ENCODE measurements at places on chromosomes 5 and 9.

DNA sequence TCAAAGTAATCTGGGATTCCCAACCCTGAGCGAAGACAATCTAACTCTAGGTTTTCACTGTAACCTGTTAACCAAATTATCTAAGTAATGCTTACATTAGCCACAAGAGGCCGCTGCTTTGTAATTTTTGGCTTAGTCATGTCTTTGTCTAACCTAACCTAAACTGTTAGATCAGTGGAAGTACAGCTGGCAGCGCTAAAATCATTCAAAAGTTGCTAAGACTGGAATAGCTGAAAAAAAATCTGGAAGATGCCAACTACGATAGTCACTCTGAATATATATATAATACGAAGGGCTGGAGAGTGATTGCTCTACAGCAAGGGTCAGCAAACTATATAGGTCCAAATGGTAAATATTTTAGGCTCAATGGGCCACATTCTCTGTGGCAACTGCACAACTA is 60.2 kb downstream of the FBXO38 start:
- peak; percentile 45 for DNase-seq

DNA sequence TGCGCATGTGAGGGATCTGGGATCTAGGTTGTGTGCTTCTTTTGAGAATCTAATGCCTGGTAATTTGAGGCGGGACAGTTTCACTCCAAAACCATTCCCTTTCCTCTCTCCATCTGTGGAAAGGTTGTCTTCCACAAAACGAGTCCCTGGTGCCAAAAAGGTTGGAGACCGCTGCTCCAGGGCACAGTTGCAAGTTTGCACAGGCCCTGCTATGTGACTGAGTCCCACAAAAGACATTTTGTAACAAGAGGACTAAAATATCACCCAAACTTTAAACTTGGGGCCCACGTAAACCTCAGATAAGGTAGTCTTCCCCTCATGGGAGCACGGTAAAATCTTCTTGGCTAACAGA is 5.8 kb upstream of the ZNF367 start:
- no peak for DNase-seq

- DNase-seq: peak; percentile 18
These were observed 626.5 kb upstream of the ZNF608 start for GRCh38 chr5:125372694-125373631.

GRCh38 chr5:33401482-33402390 is 39.0 kb upstream of the TARS1 start:
- DNase-seq: no peak

GRCh38 chr9:22508790-22509189 is 62.2 kb downstream of the DMRTA1 start:
- no peak for DNase-seq

GRCh38 chr5:3182133-3182876 is 413.3 kb upstream of the IRX1 start:
- DNase-seq: no peak

DNA sequence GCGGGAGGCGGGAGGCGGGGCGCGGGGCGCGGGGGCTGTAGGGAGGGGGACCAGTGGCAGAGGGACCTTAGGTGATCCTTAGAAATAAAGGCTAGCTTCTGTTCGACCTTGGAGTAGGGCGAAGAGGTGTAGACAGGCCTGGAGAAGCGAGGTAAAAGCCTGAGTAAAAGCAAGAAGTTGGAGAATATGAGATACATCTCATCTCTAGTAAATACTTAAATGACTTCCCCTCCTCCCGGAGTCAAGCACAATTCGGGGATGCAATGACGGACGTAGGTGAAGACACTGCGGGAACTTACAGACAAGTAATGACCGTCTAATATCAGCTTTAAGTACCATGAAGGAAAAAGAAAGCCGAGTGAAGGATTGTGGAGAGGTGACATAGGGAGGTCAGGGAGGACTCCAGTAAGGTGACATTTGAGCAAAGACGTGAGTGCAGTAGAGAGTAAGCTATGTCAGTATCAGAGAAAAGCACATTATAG is 466 bp downstream of the SMC2 start:
- DNase-seq: no peak

- DNase-seq: no peak
These were observed 43.6 kb upstream of the CRB2 start for GRCh38 chr9:123312306-123312877.

- DNase-seq: no peak
These were observed 10.3 kb downstream of the HK3 start for GRCh38 chr5:176888865-176889165.

- DNase-seq: no peak
These were observed 598 bp downstream of the MYO10 start for GRCh38 chr5:16935231-16936149.

DNA sequence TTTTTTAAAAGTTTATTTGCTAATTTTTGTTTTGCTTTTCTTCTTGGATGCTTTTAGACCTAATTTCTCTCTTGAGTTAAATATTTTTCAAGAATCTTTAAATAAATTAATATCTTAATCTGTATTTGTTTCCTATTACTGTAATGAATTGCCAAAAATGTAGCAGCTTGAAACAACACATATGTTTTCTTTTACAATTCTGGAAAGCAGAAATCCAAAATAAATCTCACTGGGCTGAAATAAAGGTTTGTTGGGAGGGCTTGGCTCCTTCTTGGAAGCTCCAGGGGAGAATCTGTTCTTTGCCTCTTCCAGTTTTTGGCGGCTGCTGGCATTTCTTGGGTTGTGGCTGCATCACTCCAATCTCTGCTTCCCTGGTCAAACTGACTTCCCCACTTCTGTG is 658.1 kb upstream of the ARRDC3 start:
- no peak for DNase-seq

DNA sequence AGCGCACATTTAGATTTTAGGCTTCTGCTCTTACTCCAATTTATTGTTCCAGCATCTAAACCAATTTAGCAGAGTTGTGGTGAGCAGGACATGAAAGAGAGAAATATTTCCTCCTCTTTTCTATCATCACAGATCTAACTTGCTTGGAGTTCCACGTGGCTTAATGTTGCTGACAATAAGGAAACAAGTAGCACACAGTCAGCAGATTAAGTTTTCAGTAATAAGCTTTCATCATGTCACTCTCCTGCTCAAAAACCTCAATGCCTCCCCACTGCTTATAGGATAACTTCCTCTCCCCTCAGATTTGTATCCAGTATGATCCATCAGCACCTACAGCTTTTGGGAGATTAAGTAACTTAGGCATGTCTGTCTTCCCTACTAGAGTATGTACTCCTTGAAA is 10.4 kb upstream of the SSBP2 start:
- no peak for DNase-seq

DNA sequence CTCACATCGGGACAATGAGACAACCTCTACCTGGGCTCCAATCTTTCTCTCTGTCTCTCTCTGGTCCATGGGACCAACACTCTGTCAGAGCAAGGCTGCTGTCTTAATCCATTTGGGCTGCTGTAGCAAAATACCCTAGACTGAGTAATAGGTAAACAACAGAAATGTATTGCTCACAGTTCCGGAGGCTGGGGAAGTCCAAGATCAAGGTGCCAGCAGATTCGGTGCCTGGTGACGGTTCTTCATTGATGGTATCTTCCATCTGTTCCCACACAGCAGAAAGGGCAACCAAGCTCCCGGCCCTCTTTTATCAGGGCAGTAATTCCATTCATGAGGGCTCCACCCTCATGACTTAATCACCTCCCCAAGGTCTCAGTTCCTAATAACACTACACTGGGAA is 61.3 kb upstream of the SPOCK1 start:
- no peak for DNase-seq

DNA sequence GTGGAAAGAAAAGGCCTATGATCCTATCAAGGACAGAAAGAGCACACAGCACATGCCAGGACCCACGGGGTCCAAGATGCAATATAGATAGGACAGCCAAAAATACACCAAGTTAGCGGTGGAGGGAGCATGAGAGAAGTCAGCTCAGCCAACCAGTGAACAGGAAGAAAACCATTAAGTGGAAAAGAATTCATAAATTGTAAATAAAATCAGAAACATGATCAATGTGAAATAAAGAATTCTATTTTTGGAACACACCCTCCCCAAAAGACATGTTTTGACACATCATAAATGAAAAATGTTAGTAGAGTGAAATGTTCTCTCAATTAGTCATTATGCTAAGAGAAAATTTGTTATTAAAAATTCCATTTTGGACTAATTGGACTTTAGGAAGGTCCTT is 35.6 kb downstream of the ATPSCKMT start:
- DNase-seq: no peak

GRCh38 chr5:83313436-83313835 is 158.1 kb upstream of the VCAN start:
- no peak for DNase-seq

- no peak for DNase-seq
These were observed 173.3 kb upstream of the GDNF start for GRCh38 chr5:38013107-38013506.

GRCh38 chr9:33468215-33468730 is 5.5 kb downstream of the NOL6 start:
- DNase-seq: no peak

DNA sequence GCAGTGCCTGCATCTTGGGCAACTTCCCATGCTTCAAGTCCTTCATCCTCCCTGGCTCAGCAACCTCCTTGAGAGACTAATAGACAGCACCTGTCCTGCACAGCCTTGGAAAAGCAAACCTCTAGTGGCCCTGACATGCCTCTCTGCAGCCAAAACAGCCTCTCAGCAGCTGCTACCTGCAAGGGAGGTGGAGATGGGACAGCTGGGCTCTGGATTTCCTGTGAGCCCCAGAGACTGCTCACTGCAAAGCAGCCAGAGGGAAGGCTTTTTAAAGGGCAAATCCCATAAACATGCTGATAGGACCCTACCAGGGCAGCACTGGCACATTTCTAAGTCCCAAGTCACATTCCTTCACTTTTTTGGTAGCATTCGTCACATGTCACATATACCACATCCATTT is 31.5 kb upstream of the MYORG start:
- DNase-seq: no peak

- DNase-seq: no peak
These were observed 234.1 kb downstream of the FBXL7 start for GRCh38 chr5:15734058-15734457.

GRCh38 chr9:109969573-109970237 is 189.7 kb downstream of the PALM2AKAP2 start:
- no peak for DNase-seq

GRCh38 chr5:119458911-119459632 is 6.8 kb downstream of the HSD17B4 start:
- DNase-seq: no peak

- DNase-seq: no peak
These were observed 336.7 kb upstream of the CLINT1 start for GRCh38 chr5:158195416-158196210.

DNA sequence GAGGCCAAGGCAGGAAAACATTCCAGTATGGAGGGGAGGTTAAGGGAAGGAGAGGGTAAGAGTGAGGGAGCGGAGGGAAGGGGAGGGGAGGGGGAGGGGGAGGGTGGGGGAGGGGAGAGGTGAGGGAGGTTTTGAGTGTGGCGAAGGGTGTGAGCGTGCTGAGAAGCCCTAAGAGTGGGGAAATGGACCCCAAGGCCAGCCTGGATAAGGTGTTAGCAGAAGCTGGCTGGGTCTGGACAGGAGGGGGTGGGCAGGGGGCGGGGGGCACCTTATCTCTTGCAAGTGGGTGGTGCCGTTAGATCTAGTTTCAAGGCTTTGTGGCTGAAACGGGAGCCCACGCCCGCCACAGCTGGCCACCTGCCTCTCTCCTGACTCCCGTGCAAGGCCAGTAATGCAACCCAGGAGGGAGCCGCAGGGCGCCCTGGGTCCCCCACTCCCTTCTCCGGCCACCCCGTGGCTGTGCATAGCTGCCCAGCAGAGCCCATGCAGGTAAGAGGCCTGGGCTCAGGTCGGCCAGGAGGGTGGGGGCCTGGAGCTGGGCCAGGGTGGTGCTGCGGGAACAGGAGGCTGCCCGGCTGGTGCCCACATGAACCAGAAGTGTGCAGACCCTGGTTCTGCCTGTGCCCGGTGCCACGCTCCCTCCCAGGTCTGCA is 677 bp downstream of the RNF224 start:
- DNase-seq: no peak

GRCh38 chr9:98263482-98264357 is 8.3 kb upstream of the TBC1D2 start:
- peak; percentile 77 for DNase-seq

DNA sequence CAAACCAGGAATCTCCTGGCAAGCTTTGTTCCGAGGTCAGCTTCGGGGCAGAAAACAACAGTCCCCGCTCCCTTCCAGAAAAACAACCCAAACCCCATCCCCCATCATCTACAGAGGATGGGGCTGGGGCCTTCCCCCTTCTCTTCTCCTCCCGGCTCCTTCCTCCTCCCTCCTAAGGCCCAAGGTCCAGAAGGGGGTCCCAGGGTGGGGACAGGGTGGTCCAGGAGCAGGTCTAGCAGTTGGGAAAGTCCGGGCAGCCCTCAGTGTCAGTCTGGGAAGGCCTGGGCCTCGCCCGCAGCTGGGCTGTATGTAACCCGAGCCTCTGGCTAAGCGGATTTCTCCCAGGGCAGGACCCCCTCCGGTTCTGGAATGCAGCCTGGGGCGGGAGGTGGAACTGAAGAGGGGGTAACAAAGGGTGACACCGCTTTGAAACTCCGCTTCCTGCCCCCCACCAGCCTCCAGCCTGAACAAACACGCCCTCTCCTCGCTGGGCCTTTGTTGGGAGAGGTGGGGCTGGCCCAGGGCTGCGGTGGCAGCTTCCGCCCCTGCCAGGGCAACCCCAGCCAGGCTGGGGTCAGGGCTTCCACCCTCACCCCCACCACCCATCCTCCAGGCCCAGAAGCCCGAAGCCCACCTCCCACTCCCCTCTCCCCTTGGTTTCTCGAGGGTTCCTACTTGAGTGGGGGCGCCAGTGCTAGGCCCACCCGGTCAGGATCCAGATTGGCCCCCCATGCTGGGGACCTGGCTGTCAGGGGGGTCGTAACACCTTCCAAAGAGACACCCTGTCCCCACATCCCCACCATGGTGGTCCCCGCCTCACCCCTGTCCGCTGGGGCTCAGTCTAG is 63.5 kb downstream of the C9orf50 start:
- no peak for DNase-seq

GRCh38 chr9:103928442-103928841 is 165.7 kb upstream of the SMC2 start:
- no peak for DNase-seq

- no peak for DNase-seq
These were observed 583.2 kb upstream of the KLF4 start for GRCh38 chr9:108072740-108073139.

GRCh38 chr9:93171261-93171990 is 12.5 kb upstream of the WNK2 start:
- DNase-seq: no peak

DNA sequence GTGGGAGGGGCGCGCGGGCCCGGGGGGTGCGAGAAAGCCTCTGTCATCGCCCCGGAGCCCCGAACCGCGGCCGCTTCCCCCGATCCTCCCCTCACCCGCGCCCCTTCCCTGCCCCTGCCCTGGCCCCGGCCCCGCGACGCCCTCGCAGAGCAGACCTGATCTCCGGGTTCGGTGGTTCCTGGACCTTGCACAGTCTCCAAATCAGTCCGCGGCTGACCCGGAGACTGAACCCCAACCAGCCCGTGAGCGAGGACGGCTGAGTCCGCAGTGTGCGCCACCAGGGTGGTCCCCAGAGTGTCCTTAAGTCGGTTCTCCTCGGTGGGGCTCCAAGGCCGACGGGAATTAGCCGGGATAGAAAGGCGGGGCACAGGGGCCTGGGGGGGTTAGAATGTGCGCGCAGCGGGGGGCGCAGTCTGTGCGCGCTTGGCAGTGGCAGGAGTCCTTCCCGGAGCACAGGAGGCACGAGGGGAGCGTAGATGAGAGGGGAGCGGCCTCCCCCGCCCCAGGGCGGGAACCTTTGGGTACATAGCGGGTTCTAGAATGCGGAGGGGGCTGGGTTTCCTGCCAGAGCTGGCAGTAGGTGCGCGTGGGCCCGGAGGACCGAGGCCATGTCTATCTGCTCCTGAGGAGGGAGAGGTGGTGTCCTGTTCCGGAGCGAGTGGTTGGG is 779 bp downstream of the PKN3 start:
- DNase-seq: no peak

Measured in COLO829 (cell line).